ENCODE measurements at places on chromosomes 4 and X. TPM values are rescaled to one million over a fixed set of nuclear protein-coding genes. Genes with fewer than 3 reads are reported as not detected.

Gene TBC1D8B
- 3.0 TPM for total RNA-seq

DNA sequence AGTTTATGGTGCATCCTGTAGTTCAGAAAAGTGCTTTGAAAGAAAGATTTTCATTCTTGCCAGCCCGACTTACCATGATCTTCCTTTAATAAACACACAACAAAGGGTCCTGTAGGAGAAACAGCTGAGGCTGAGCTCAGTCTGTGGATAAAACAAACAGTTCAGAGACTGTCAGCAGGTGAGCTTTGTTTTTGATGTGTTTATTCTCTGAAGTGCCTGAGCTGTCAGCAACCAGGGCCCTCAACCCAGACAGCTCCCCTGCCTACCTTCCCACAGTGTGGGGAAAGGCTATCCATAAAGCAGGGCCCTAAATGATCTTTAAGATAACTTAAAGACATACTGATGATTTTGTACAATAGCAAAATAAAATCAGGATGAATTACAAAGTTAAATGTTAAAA, 459.2 kb upstream of the GALNT7 start:
- no peak overlapping the region for H3K4me3 ChIP-seq
- no peaks in the 10 kb centered on the region for H3K4me1 ChIP-seq
- no peak for DNase-seq
- no peaks in the 10 kb centered on the region for H3K27me3 ChIP-seq

GRCh38 chrX:103002576-103002975, 61.4 kb downstream of the BEX1 start:
- no peak overlapping the region for H3K27ac ChIP-seq
- no peak for DNase-seq
- H3K4me1 ChIP-seq = no peaks in the 10 kb centered on the region
- no peaks in the 10 kb centered on the region for H3K27me3 ChIP-seq
- H3K4me3 ChIP-seq = no peak overlapping the region

DNA sequence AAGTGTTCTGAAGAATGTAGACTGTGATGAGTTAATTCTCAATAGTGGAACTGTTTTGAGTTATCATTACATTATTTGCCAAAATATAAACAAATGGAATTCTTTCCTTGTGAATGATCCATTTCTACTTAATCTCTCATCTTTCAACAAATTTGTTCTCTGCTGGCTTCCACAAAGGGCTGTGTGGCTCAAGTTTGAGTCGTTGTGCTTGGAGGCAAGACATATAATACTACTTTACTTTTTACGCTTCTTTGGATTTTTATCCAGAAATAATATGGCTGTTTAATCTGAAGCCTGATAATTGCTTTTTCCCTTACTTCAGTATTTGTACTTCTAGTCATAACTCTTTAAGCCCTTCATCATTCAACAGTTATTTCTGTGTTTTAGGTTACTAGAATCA, 169.5 kb downstream of the ARHGAP10 start:
- no peaks in the 10 kb centered on the region for H3K27me3 ChIP-seq
- no peak for DNase-seq
- H3K36me3 ChIP-seq = peaks cover 22% of the 10 kb centered on the region
- peaks cover 7% of the 10 kb centered on the region for H3K4me1 ChIP-seq
- H3K27ac ChIP-seq = no peak overlapping the region

DNA sequence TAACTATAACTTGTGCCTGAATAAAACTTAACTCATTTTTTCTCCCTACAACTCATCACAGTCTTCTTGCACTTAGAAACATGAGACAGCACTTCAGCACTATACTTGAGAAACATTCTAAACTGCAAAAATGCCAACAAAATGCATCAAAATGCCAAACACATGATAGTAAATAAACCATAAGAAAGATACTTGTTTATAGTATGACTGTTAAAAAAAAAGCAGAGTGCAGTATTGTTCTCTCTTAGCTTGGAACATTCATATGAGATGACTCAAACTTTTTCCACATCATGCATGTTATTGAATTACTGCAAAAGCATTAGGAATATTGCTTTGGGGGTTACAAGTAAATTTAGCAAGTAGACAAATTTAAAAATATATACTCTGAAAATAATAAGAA, 135.7 kb upstream of the ANXA10 start:
- no peaks in the 10 kb centered on the region for H3K4me1 ChIP-seq
- H3K4me3 ChIP-seq = no peak overlapping the region
- DNase-seq = no peak
- H3K27ac ChIP-seq = no peak overlapping the region
- no peaks in the 10 kb centered on the region for H3K36me3 ChIP-seq

Gene CT83
- not detected for total RNA-seq

Gene NXF2
- total RNA-seq = not detected

Gene DACH2
- not detected for total RNA-seq

GRCh38 chrX:150361070-150361776, 1.9 kb upstream of the MAMLD1 start:
- H3K36me3 ChIP-seq = no peaks in the 10 kb centered on the region
- H3K27me3 ChIP-seq = no peaks in the 10 kb centered on the region
- H3K4me1 ChIP-seq = peaks cover 14% of the 10 kb centered on the region
- peak overlapping the region; percentile 65 for H3K4me3 ChIP-seq
- no peak overlapping the region for H3K27ac ChIP-seq

GRCh38 chrX:96576368-96576767, 108.3 kb upstream of the DIAPH2 start:
- DNase-seq = no peak
- no peaks in the 10 kb centered on the region for H3K4me1 ChIP-seq
- H3K4me3 ChIP-seq = no peak overlapping the region
- H3K27ac ChIP-seq = no peak overlapping the region
- H3K36me3 ChIP-seq = no peaks in the 10 kb centered on the region

Gene PDGFRA
- total RNA-seq = 106 TPM

- H3K4me3 ChIP-seq = no peak overlapping the region
- H3K36me3 ChIP-seq = no peaks in the 10 kb centered on the region
- no peaks in the 10 kb centered on the region for H3K4me1 ChIP-seq
Observed at GRCh38 chr4:177323416-177323815, 13.7 kb downstream of the NEIL3 start.

- H3K36me3 ChIP-seq = no peaks in the 10 kb centered on the region
- DNase-seq = no peak
- H3K4me3 ChIP-seq = no peak overlapping the region
- H3K4me1 ChIP-seq = peaks cover 8% of the 10 kb centered on the region
Observed at GRCh38 chr4:3771164-3771809, 5.1 kb downstream of the ADRA2C start.

Gene LETM1
- 31.9 TPM for total RNA-seq

DNA sequence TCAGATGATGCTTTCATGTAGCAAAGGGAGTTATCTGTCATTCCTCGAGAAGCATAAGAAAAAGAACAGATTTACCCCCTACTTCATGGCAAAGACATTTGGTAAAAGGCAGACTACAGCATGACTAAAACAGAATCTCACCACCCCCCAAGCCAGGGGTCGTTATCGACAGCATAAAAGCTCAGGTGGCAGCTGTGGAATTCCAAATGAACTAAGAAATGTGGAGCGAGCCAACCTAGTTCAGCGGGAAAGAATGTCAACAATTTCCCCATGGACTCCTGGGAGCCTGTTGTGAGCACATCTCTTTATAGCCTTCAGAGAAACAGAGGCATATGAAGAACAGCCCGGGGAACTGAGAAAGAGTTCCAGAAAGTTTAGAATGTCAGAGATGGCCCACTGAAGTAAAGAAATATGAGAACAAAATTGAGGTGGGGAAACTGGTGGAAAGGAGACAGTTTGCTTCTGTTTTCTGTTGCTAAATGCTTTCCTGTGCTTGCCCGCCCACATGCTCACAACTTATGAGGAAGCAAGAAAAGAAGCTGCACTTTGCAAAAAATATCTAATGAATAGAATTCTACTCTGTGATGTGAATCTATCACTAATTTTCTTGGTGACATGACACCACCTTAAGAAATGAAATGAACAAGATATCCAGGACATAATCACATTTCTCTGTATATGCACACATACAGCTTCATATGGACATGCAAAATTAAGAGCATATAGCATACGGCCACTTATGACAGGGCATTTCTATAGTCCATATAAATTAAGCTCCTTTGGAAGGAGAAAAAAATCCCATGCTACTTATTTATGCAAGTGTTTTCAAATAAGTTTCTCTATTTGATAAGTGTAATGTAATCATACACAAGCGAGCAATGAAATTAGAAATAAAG, 135.3 kb upstream of the MID1 start:
- H3K27me3 ChIP-seq = no peaks in the 10 kb centered on the region
- H3K4me3 ChIP-seq = peak overlapping the region; percentile 36
- H3K4me1 ChIP-seq = peaks cover 16% of the 10 kb centered on the region
- no peaks in the 10 kb centered on the region for H3K36me3 ChIP-seq
- DNase-seq = no peak

Gene PRKX
- total RNA-seq = 7.3 TPM

Gene MAGIX
- 4.1 TPM for total RNA-seq

Gene NDNF
- total RNA-seq = 11.6 TPM

Gene ATP2B3
- 0.33 TPM for total RNA-seq

Gene POU4F2
- not detected for total RNA-seq

Gene GIMD1
- total RNA-seq = not detected

Gene FATE1
- total RNA-seq = not detected

DNA sequence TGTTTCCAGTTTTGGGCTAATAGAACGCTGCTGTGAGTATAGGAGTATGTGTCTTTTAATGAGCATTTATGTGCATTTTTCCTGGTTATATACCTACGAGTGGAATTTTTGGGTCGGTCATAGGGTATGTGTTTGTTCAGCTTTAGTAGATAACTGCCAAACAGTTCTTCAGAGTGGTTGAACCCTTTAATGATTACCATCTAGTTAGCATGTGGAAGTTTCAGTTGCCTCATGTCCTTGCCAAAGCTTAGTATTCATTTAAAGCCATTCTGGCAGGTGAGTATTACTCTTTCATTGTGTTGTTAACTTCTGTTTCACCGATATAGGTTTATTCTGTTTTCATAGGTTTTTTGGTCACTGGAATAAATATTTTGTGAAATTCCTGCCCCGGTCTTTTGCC, 229.1 kb downstream of the ARHGAP10 start:
- no peak overlapping the region for H3K27ac ChIP-seq
- no peak for DNase-seq
- peaks cover 39% of the 10 kb centered on the region for H3K4me1 ChIP-seq
- no peak overlapping the region for H3K4me3 ChIP-seq

Gene CORIN
- total RNA-seq = 3.3 TPM

Gene PLP1
- total RNA-seq = 29.2 TPM

Gene FHIP1A
- 2.0 TPM for total RNA-seq

- no peak for DNase-seq
Observed at GRCh38 chr4:166422475-166422874, 549.4 kb downstream of the TLL1 start.

GRCh38 chrX:130669233-130669632, 233.8 kb downstream of the ENOX2 start:
- no peaks in the 10 kb centered on the region for H3K27me3 ChIP-seq
- H3K4me3 ChIP-seq = no peak overlapping the region
- no peaks in the 10 kb centered on the region for H3K4me1 ChIP-seq
- H3K27ac ChIP-seq = no peak overlapping the region

GRCh38 chr4:40246938-40247337, 50.1 kb downstream of the RHOH start:
- H3K27ac ChIP-seq = no peak overlapping the region
- no peak overlapping the region for H3K4me3 ChIP-seq
- no peaks in the 10 kb centered on the region for H3K36me3 ChIP-seq
- H3K27me3 ChIP-seq = no peaks in the 10 kb centered on the region
- H3K4me1 ChIP-seq = no peaks in the 10 kb centered on the region

Gene S100G
- total RNA-seq = not detected

GRCh38 chr4:77990456-77990855, 66.7 kb upstream of the FRAS1 start:
- peaks cover 3% of the 10 kb centered on the region for H3K4me1 ChIP-seq
- no peaks in the 10 kb centered on the region for H3K36me3 ChIP-seq
- H3K27ac ChIP-seq = no peak overlapping the region
- H3K4me3 ChIP-seq = no peak overlapping the region
- H3K27me3 ChIP-seq = no peaks in the 10 kb centered on the region
- DNase-seq = no peak

GRCh38 chrX:68599256-68600152, 48.0 kb upstream of the STARD8 start:
- no peak overlapping the region for H3K4me3 ChIP-seq
- H3K27ac ChIP-seq = no peak overlapping the region
- no peak for DNase-seq
- no peaks in the 10 kb centered on the region for H3K36me3 ChIP-seq
- no peaks in the 10 kb centered on the region for H3K4me1 ChIP-seq

Gene NIPAL1
- total RNA-seq = 1.3 TPM

GRCh38 chrX:3576886-3577501, 136.5 kb downstream of the PRKX start:
- no peaks in the 10 kb centered on the region for H3K4me1 ChIP-seq
- H3K27me3 ChIP-seq = no peaks in the 10 kb centered on the region
- H3K27ac ChIP-seq = no peak overlapping the region
- no peaks in the 10 kb centered on the region for H3K36me3 ChIP-seq

GRCh38 chr4:153523941-153524386, 57.8 kb downstream of the TMEM131L start:
- H3K4me3 ChIP-seq = no peak overlapping the region
- H3K4me1 ChIP-seq = peaks cover 41% of the 10 kb centered on the region
- peak overlapping the region; percentile 21 for H3K27ac ChIP-seq
- H3K27me3 ChIP-seq = no peaks in the 10 kb centered on the region
- no peaks in the 10 kb centered on the region for H3K36me3 ChIP-seq

DNA sequence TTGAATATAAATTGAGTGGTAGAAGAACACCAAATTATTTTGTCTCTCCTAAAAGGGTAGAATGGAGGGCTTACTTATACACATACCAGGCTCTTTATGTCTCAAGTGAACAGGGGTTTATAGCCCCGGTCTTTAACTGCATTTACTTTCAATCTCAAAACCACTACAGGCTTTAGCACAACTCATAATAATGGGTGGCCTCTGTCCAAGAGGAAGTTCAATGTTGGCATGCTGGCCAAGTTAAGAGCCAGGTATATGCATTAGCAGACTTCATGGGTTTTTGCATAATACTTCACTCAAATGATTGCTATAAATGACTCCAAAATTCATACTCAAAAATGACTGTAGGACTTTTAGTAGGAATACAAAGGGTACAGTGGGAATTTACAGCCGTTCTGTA, 118.5 kb upstream of the OTUD4 start:
- H3K27ac ChIP-seq = no peak overlapping the region
- H3K4me3 ChIP-seq = no peak overlapping the region
- no peaks in the 10 kb centered on the region for H3K36me3 ChIP-seq
- no peak for DNase-seq
- H3K27me3 ChIP-seq = no peaks in the 10 kb centered on the region

DNA sequence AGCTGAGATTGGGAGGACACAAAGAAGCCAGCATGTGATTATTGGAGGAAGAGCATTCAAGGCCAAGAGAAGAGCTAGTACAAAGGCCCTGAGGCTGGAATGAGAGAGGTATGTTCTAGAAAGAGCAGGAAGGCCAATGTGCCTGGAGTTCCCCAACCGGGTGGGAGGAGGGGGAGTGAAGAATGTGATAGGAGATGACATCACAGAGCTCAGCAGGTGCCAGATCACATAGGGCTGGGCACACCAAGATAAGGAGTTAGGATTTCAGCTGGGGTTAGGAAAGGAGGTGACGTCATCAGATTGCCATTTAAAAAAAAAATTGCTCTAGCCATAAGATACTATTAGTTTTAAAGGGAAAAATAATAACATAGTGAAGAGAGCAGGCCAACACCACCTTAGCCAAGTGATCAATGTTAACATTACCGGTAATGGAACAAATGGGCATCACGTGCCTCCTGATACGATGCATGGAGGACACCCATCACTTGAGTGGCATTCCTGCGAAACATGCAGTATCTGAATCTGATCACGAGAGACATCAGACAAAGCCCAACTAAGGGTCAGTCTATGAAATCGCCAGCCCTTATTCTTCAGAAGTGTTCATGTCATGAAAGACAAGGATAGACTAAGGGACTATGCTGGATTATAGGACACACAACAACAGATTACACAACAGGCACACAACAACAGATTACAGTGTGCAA, 344.3 kb downstream of the BCOR start:
- H3K27me3 ChIP-seq = no peaks in the 10 kb centered on the region
- peaks cover 22% of the 10 kb centered on the region for H3K4me1 ChIP-seq
- no peak overlapping the region for H3K4me3 ChIP-seq
- DNase-seq = no peak
- no peak overlapping the region for H3K27ac ChIP-seq

Gene GJB1
- total RNA-seq = not detected
